ENCODE measurements at places on chromosomes 4 and X. TPM values are rescaled to one million over a fixed set of nuclear protein-coding genes. Genes with fewer than 3 reads are reported as not detected.

The CENPVL2 gene
- not detected for total RNA-seq

DNA sequence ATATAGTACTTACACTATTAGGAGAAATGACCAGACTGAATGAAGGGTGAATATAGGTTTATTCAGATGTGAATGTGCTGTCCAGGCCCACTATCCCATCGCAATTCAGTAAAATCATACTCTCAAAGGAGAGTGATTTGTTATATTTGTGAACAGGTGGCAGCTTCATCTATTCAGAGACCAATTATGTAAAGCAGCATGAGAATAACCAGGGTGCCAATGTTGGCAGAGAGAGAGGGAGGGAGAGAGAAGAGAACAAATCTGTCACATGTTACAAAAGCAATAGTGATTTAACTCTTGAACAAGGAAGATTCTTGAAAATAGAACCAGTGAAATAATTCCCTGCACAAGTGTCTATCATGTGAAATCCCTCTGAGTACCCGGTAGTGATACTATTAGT is 38.9 kb upstream of the TLL1 start:
- no peak overlapping the region for H3K4me3 ChIP-seq
- no peaks in the 10 kb centered on the region for H3K36me3 ChIP-seq
- H3K27ac ChIP-seq: no peak overlapping the region
- no peaks in the 10 kb centered on the region for H3K27me3 ChIP-seq
- H3K4me1 ChIP-seq: no peaks in the 10 kb centered on the region

- DNase-seq: no peak
- no peak overlapping the region for H3K4me3 ChIP-seq
- no peaks in the 10 kb centered on the region for H3K4me1 ChIP-seq
- H3K36me3 ChIP-seq: no peaks in the 10 kb centered on the region
- H3K27me3 ChIP-seq: no peaks in the 10 kb centered on the region
These were observed 4.5 kb upstream of the MAML3 start for GRCh38 chr4:140158365-140159030.

DNA sequence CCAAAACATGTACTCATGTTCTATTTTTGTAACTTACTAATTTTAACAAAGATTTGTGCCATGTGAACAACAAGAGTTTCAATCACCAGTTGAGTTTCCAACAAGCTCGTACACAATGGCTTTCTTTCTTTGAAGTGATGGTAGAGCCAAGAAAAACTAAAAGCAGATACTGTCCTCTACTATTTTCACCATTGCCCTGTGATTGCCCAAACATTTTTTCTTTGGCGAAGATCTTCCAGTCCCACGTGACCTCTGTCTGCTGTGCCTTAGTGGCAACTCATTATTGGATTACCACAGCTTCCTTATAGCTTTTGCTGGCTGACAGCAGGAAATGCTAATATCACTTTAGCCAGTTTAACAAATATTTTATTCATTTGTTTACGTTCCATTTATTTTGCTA is 1147.1 kb downstream of the STIM2 start:
- no peaks in the 10 kb centered on the region for H3K27me3 ChIP-seq
- no peak overlapping the region for H3K27ac ChIP-seq
- H3K4me3 ChIP-seq: no peak overlapping the region
- H3K4me1 ChIP-seq: no peaks in the 10 kb centered on the region
- DNase-seq: no peak
- no peaks in the 10 kb centered on the region for H3K36me3 ChIP-seq

- H3K27me3 ChIP-seq: no peaks in the 10 kb centered on the region
- no peaks in the 10 kb centered on the region for H3K4me1 ChIP-seq
- H3K36me3 ChIP-seq: no peaks in the 10 kb centered on the region
- no peak for DNase-seq
- H3K4me3 ChIP-seq: no peak overlapping the region
- no peak overlapping the region for H3K27ac ChIP-seq
These were observed 69.6 kb downstream of the KIT start for GRCh38 chr4:54727346-54727745.

DNA sequence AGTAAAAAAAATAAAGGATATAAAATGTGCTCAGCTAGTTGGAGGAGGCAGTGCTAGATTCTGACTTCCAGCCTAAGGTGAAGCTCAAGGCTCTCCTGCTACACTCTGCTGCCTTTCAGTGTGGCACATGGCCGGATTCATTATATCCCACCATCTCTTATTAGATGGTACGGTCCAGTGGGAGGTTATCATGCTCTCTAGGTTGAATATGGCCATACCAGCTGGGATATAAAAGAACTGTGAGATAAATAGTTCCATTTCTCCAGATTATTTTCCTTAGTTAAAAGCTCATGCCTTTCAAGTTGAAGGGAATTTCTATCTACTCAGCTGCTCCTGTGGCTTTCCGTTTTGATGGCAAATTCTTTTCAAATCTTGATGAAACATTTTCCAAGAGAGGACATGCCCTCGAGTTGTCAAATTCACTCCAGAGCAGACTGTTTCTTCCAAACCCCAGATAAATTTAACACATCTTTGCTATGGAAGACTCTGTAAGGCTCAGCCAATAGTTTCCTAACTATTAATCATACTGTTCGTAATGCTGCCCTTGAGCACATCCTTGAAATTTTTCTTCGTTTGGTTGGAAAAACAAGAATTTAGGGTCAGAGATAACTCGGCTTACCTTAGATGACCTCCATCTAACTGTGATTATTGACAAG is 2.2 kb upstream of the MGARP start:
- H3K27ac ChIP-seq: peak overlapping the region; percentile 47
- H3K27me3 ChIP-seq: no peaks in the 10 kb centered on the region
- no peak overlapping the region for H3K4me3 ChIP-seq

DNA sequence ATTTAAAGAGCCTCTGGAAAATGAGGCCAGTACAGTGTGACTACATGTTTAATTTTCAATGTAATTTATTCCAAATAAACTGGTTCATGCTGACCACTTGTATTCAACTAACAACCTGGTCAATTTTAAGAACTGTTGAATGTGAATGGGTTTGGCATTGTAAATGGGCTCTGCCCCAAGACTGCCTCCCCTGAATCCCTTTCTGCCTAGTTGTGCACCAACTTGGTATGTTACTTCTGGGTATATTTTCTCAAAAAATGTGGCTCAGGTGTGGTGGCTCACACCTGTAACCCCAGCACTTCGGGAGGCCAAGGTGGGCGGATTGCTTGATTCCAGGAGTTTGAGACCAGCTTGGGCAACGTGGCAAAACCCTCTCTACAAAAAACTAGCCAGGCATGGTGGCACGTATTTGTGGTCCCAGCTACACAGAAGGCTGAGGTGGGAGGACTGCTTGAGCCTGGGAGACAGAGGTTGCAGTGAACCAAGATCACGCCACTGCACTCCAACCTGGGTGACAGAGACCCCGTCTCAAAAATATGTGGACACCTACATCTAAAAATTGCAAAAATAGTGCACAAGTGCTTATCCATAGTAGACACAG is 7.2 kb downstream of the RPL9 start:
- H3K4me3 ChIP-seq: no peak overlapping the region
- H3K36me3 ChIP-seq: no peaks in the 10 kb centered on the region
- no peak overlapping the region for H3K27ac ChIP-seq
- no peak for DNase-seq
- peaks cover 19% of the 10 kb centered on the region for H3K4me1 ChIP-seq
- no peaks in the 10 kb centered on the region for H3K27me3 ChIP-seq

- DNase-seq: peak; percentile 62
- no peak overlapping the region for H3K27ac ChIP-seq
- H3K4me3 ChIP-seq: no peak overlapping the region
- no peaks in the 10 kb centered on the region for H3K36me3 ChIP-seq
- no peaks in the 10 kb centered on the region for H3K4me1 ChIP-seq
These were observed 85.4 kb upstream of the GBA3 start for GRCh38 chr4:22607382-22607781.

The MBNL3 gene
- 62.0 TPM for total RNA-seq

GRCh38 chr4:17068891-17069290 is 170.4 kb upstream of the LDB2 start:
- no peaks in the 10 kb centered on the region for H3K4me1 ChIP-seq
- H3K36me3 ChIP-seq: no peaks in the 10 kb centered on the region
- no peak overlapping the region for H3K27ac ChIP-seq
- H3K27me3 ChIP-seq: no peaks in the 10 kb centered on the region
- DNase-seq: no peak

Measured in adrenal gland (tissue), 19 donors.